ENCODE measurements at places on chromosomes 1 and 21.
A peak's percentile ranks its signal among the peaks of the same experiment; 100 is the strongest.

GRCh38 chr1:65425697-65426096, 5.2 kb downstream of the LEPR start:
- DNase-seq: no peak

DNA sequence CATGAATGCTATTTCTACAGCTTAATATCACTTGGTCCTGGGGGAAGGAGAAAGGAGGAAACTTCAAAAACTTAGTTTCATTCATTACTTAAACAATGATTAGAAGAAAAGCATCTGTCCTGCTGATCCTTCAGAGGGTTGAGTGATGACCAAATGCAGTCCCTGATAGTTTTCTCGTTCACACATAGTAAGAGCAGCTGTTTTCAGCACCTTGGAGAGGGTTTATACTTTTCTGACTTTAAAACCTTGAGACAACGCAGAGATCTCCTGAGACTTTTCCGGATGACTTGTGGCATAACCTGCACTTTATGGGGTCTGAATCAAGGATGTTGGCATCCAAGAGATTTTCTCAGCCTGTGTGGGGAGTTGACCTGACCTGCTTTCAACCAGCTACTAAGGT, 94.0 kb upstream of the KCND3 start:
- no peak for DNase-seq

DNA sequence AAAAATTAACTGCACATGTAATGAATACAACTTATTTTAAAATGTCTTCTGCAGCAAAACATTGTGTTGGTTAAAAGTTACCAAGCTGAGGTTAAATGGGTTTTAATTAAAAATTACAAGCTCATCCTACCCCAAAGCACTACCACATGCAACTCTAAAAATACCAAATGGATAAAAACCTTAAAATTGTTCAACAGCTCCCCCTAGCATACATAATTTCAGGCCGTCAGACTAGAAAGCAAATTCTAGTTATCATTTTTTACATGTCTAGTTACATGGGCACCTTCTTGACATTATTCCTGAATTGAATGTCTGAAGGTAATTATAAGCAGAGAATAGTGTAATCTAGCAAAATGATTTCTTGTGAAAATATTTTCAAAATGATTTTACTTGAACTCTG, 176.5 kb downstream of the C1orf21 start:
- DNase-seq: peak; percentile 4

GRCh38 chr1:220527908-220528678, at the start of gene MARK1:
Gene MARK1 (plus strand): TSS chr1:220528136. CDS start chr1:220528823, 687 bp downstream.
- peak; percentile 66 for DNase-seq

DNA sequence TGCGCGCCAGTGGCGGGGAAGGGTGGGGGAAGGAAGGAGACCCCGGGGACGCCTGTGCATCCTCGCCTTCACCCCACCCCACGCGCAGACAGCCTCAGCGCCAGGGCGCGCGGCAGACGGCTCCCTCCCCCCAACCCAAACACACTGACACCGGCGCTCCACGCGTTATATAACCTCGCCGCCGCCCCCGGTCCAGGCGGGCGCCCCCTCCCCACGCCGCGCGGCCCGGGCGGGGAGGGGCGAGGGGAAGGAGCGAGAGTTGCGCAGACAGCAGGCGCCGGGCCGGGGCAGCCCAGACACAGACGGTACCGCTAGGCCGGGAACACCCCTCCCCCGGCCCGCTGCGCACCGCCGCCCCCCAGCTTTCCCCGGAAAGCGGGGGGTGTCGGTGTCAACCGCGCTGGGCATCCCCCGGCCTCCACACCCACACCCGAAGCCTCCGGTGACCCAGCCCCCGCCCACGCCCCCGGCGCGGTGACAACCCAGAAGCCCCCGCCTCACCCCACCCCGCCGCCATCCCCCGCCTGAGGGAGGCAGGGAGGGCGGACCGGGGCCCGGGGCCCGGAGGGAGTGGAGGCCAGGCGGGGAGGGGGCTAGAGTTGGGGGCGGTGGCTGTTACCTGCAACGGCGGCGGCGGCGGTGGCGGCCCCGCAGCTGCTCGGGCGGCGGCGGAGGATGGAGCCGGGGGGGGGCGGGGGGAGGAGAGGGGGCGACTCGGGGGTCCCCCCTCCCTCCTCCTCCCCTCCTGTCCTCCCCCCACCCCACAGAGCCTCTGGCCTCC, 432 bp downstream of the AKT3 start:
- peak; percentile 47 for DNase-seq

DNA sequence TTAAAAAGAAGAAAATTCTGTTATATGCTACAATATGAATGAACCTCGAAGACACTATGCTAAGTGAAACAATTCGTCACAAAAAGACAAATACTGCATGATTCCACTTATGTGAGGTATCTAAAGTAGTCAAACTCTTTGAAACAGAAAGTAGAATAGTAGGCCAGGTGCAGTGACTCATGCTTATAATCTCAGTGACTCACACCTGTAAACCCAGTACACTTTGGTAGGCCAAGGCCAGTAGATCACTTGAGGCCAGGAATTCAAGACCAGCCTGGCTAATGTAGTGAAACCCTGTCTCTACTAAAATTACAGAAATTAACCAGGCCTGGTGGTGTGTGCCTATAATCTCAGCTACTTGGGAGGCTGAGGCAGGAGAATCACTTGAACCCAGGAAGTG, 25.7 kb downstream of the EPHA10 start:
- no peak for DNase-seq

GRCh38 chr1:114118351-114118990, 35.2 kb downstream of the SYT6 start:
- DNase-seq: no peak

DNA sequence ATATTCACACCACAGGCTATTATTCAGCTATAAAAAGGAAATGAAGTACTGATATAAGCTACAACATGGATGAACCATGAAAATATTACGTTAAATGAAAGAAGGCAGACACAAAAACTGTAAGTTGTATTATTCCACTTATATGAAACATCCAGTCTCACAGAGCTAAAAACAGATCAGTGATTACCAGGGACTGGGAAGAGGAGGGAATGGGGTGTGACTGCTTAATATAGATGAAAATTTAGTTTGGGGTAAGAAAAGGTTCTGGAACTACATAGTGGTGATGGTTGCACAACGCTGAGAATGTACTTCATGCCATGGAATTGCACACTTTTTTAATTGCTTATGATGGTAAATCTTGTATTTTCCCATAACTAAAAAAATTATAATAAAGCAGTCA, 19.5 kb downstream of the GPBP1L1 start:
- no peak for DNase-seq

DNA sequence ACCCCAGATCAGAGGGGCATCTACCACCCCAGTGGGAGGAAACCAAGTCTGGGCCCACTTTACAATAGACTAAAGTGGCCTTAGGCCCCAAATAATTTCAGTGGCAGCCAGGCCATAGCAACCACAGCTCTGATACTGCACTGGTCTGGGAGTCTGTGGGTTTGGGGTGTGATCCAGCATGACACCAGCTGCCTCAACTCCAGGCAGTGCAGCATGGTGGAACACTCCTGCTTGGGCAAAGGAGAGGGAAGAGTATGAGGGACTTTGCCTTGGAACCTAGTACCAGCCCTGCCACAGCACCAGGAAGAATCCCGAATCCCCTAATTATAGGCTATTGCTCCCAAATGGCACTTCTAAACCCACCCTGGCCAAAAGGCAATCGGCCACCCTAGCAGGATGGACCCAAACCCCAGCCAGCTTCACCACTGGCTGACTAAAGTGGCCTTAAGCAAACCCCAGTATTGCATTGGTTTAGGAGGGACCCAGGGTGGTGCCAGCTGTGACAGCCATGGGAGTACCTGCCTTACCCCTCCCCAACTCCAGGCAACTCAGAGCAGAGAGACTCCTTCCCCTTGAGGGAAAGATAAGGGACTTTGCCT, 47.1 kb downstream of the PACC1 start:
- DNase-seq: no peak

- DNase-seq: no peak
These were observed 50.0 kb downstream of the CD46 start for GRCh38 chr1:207801819-207802218.

DNA sequence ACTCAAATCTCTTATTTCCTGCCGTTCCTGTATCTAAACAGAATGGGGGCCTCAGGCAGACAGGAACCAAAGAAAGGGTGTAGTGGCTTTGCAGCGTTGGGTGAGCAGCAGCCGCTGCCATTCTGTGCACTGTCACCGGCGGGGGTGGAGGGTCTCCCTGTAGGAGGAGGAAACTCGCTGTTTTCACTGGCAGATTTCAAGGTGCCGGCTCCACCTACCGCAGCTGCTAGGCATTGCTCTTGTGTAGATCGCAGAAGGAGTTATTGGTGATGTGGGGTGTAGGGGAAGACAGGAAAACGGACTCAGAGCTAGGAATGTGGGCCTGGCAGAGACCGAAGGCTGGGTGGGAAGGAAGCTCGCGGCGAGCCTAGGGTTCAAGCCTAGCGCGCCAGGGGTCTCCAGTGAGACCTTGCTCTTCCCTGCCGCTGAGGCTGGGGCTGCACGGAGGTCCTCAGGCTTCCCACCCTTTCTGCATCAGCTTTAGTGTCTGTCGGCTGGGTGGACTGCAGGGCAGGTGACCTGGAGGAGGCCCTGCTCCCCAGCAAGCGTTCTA, 20.8 kb downstream of the ATP5PO start:
- DNase-seq: peak; percentile 76

DNA sequence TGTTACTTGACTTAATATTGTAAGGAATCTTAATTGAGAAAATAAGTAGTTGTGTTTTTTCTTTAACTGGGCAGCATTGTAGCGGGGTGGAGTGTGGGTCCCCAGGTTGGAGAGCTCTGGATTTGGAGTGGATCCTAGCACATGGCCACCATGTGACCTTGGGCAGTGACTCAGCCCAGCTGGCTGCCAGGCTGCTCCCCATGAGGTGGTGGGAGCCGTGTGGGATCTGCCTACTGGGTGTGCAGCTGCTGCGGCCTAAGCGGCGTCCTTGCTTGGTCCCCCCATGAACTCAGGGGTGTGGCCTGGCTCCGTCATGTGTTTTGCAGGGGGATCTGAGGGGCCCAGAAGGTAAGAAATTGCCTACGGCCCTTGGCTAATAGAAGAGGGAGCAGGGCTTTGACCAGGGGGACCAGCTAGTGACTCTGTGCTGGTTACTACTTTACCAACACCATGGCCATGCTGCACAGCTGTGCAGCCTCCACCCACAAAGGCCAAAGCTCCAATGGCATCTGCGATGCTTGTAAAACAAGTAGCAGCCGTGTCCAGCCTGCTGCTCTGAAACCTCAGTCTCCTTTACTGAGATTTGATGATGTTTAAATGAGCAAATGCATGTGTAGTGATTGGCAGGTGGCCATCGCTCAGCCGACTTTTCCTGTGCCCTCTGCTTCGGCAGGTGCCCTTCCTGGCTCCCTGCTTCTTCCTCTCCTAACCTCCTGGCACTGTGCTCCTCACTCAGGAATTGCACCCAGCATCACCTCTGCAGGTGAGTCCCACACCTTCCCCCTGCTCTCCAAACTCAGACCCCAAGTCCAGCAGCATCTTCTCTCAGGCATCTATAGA, 68.3 kb downstream of the ADARB1 start:
- DNase-seq: no peak

GRCh38 chr1:156241311-156241811, 623 bp upstream of the BGLAP start:
- no peak for DNase-seq

GRCh38 chr1:112841825-112842224, 114.2 kb downstream of the SLC16A1 start:
- DNase-seq: no peak

GRCh38 chr1:184296466-184297243, 90.2 kb upstream of the C1orf21 start:
- peak; percentile 43 for DNase-seq

All from NCI-H1092 (cell line).